ENCODE measurements at places on chromosomes 6 and 20. TPM values are rescaled to one million over a fixed set of nuclear protein-coding genes. Genes with fewer than 3 reads are reported as not detected.

The MDN1 gene
- total RNA-seq: 54.0 TPM

DNA sequence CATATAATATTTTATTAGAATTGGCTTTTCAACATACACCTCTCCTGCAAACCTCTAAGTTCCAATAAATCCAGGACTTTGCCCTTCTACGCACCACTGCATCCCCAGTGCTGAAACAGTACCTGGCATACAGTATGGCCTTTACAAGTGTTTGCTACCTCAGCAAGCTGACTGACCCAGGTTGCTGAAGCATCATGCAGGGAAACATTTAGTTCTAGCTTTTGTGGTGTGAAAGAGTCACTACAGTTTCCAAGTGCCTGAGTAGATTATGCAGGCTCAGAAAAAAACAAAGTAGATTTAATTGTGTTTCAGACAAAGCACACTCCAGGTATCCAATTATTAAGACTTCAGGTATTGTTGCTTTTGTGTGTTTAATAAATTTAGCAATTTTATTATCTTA is 614.2 kb upstream of the NRSN1 start:
- ATAC-seq: no peak

The PPP1R16B gene
- total RNA-seq: 79.5 TPM

The STK4 gene
- total RNA-seq: 168 TPM

GRCh38 chr6:31871046-31871659 is 7.6 kb downstream of the SLC44A4 start:
- ATAC-seq: no peak

DNA sequence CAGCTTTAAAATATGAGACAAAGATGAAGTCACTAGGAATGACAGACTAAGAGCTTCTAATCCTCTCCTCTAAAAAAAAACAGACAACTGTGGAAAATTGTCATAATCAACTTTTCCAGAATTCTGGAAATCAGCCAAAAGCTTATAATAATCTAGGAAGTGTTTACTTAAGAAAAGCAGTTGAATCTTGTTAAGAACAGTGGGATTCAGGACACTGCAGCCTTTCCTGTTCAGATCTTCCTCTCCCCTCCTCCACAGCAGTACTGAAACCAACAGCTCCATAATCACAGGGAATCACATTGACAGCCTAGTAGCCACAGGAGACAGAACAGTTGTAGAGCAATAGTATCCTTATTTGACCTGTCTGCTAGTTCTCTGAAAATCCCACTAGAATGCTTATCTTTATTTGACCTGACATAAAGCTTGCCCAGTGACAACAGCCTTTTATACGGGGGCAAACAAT is 41.6 kb downstream of the IBTK start:
- no peak for ATAC-seq

The C6orf120 gene
- 12.0 TPM for total RNA-seq
